Vagina (tissue), 2 donors: ENCODE measurements at places on chromosomes 4 and X. TPM values are rescaled to one million over a fixed set of nuclear protein-coding genes. Genes with fewer than 3 reads are reported as not detected.

DNA sequence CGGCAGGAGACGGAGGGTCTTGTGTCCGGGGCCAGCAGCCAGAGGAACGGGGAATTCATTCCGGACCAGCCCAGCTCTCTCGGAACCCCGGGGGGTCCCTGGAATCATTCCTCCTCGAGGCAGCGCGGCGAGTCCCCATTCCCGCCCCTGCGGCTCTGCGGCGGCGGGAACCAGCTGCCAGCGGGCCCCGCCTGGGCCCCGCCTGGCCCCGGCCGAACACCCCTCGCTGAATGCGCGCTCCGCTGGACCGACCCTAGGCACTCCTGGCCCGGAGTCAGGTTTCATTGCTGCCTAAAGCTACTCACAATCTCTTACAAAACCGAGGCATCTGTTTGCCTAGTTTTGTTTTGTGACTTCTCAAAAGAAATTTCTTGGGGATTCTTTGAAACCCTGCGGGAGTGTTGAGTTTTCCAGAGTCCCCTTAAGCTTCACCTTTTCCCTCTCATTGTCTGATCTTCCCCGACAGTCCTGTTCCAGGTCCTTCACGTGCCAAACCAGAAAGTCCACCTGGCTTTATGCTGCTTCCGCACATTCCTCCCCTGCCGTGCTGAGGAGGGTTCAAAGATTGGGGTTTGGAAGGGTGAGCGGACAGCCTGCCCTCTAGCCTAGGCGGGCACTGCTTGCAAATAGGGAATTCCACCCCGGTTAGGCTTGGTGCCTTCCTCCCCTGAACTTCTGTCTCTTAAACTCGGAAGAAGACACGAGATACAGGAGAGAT lies 789 bp downstream of the ARHGAP10 start:
- H3K4me1 ChIP-seq: peaks cover 39% of the 10 kb centered on the region
- peak overlapping the region; percentile 76 for H3K4me3 ChIP-seq
- H3K27me3 ChIP-seq: no peaks in the 10 kb centered on the region
- H3K27ac ChIP-seq: peak overlapping the region; percentile 96
- H3K36me3 ChIP-seq: no peaks in the 10 kb centered on the region
- no peak for DNase-seq

- no peaks in the 10 kb centered on the region for H3K4me1 ChIP-seq
- no peak overlapping the region for H3K4me3 ChIP-seq
- no peaks in the 10 kb centered on the region for H3K36me3 ChIP-seq
- H3K27ac ChIP-seq: no peak overlapping the region
- no peak for DNase-seq
Observed at GRCh38 chr4:79613269-79613935, 205.4 kb upstream of the GK2 start.

The LAMTOR3 gene
- total RNA-seq: 46.2 TPM

The NEIL3 gene
- total RNA-seq: 0.98 TPM

GRCh38 chrX:131054906-131055305 lies 3.2 kb upstream of the ARHGAP36 start:
- no peaks in the 10 kb centered on the region for H3K27me3 ChIP-seq
- no peaks in the 10 kb centered on the region for H3K36me3 ChIP-seq
- no peak overlapping the region for H3K27ac ChIP-seq
- H3K4me1 ChIP-seq: no peaks in the 10 kb centered on the region
- H3K4me3 ChIP-seq: no peak overlapping the region
- no peak for DNase-seq

The ARHGEF38 gene
- not detected for total RNA-seq

- H3K36me3 ChIP-seq: no peaks in the 10 kb centered on the region
- H3K4me3 ChIP-seq: no peak overlapping the region
- no peaks in the 10 kb centered on the region for H3K4me1 ChIP-seq
- DNase-seq: no peak
Observed at GRCh38 chr4:154004507-154005170, 215.8 kb upstream of the SFRP2 start.

GRCh38 chr4:23533859-23534258 lies 356.0 kb downstream of the PPARGC1A start:
- no peaks in the 10 kb centered on the region for H3K36me3 ChIP-seq
- H3K27me3 ChIP-seq: no peaks in the 10 kb centered on the region
- no peak overlapping the region for H3K27ac ChIP-seq
- DNase-seq: no peak

The AASDH gene
- total RNA-seq: 6.6 TPM

GRCh38 chrX:118566359-118566758 lies 70.7 kb downstream of the DOCK11 start:
- no peak overlapping the region for H3K4me3 ChIP-seq
- H3K4me1 ChIP-seq: no peaks in the 10 kb centered on the region
- no peak overlapping the region for H3K27ac ChIP-seq
- H3K27me3 ChIP-seq: no peaks in the 10 kb centered on the region
